DMS79 treated with DMSO at 0.1 percent for 48 hours (cell line): ENCODE measurements at places on chromosomes 3 and 15.
A peak's percentile ranks its signal among the peaks of the same experiment; 100 is the strongest.

GRCh38 chr3:123431658-123432324 is 17.1 kb downstream of the ADCY5 start:
- DNase-seq: peak; percentile 37

GRCh38 chr3:126434931-126435411 is 40.3 kb downstream of the CFAP100 start:
- DNase-seq: no peak

DNA sequence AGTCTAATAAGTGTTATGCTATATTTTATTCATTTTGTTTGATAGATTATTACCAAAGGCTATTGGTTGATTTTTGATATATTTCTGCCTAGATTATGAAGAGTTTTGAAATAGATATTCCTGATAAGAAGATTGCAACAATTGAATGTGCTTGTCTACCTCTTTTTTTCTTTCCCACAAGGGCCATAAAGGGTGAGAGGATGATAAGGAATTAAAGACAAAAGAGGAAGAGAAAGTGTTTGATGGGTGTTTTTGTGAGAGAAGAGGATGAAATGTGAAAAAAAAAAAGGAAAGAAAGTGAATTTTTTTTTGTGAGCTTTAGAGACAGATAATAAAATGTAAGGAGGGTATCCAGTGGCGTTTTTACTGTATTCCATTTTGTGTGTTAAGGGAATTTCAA is 244.4 kb downstream of the CHST2 start:
- DNase-seq: no peak

DNA sequence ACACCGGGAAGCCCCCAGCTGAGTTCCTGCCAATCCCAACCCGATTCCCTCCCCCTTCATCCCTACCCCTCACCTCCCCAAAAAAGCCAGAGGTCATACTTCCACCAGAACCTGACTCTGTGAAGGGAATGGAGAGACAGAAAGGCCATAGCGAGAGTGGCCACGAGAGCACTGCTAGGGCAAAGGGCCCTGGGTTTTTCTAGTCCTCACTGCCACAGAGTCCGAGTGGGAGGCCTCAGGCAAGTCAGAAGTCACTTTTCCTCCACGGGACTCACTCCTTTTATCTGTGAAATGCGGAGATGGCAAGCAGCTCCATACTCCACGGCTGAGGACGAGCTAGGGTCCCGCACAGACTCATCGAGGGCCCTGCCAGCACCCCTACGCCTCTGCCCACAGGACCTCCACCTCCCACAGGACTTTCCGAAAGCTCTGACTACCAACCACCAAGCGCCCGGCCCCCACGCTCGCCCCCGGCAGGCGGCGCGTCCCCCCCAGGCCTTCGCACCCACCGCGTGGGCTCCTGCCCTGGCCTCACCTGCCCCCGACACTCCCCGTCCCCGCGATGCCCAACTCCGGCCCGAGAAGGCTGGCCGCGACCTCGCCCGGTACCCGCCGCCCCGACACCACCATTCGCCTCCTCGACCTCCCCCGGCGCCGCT is 792 bp downstream of the ATP13A3 start:
- peak; percentile 45 for DNase-seq

- DNase-seq: no peak
These were observed 290.8 kb downstream of the EPHB1 start for GRCh38 chr3:135085652-135086436.
